Right lobe of liver (tissue), 6 donors: ENCODE measurements at places on chromosomes 3 and 15. TPM values are rescaled to one million over a fixed set of nuclear protein-coding genes. Genes with fewer than 3 reads are reported as not detected.

The PPP1R14D gene
- total RNA-seq, result not detected

GRCh38 chr3:133042778-133043177 lies 4.6 kb downstream of the TMEM108 start:
- no peak for DNase-seq

The SENP7 gene
- 3.8 TPM for total RNA-seq

GRCh38 chr3:126604691-126605090 lies 46.0 kb upstream of the C3orf22 start:
- no peak for DNase-seq

The LRTM1 gene
- not detected for total RNA-seq

The OCA2 gene
- not detected for total RNA-seq

The GPR87 gene
- not detected for total RNA-seq

The INSYN1 gene
- total RNA-seq, result 0.31 TPM

- DNase-seq, result no peak
Observed at GRCh38 chr15:86101818-86102217, 22.1 kb downstream of the AGBL1 start.

The RASGRF1 gene
- 0.29 TPM for total RNA-seq

The RLBP1 gene
- not detected for total RNA-seq

- no peak for DNase-seq
Observed at GRCh38 chr3:184776916-184777315, 35.0 kb upstream of the VPS8 start.

DNA sequence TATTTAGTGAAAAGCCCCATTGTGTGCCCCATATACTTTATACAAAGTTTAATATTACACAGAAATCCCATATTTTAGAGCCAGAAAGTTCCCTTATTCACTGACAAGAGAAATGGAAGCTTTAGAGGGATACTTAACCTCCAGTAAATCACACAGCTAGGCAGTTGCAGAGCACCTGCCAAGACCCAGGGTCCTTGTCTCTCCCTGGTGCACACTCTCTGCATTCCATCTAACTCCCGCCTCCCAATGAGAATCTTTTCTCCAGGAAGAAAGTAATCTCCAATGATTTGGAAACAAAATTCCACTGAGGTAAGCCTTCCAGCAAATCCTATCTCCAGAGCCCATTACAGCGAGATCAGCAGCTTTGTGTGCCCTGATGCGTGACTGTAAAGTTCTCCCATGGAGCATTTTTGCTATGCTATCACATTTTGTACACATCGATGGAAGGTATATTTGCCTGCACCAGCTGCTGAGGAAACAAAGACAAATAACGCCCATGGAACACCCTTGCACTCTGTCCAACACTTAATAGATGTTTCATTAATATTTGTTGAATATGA lies 41.4 kb downstream of the ULK4 start:
- DNase-seq, result no peak

GRCh38 chr3:98058244-98058960 lies 23.3 kb upstream of the GABRR3 start:
- no peak for DNase-seq

The WDR93 gene
- not detected for total RNA-seq

DNA sequence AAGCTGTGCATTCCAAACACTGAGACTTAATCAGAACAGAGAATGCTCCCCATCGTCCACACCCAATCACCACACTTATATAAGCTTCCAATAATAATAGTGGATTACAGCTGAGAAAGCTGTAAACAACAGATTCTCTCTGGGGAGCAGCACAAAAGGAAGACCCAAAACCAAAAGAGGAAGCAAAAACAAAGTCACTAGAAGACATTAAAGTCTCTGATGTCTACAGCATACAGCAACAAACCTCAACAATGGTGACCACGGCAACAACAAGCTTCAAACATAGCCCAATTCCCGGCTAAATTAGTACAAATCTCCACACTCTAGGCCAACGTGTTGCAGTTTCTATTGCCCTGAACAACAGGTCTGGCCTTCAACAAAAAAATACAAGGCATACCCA lies 37.7 kb downstream of the ZDHHC23 start:
- no peak for DNase-seq
